8988T (cell line): ENCODE measurements at places on chromosomes 4 and X.

GRCh38 chr4:153806073-153806472, 17.2 kb upstream of the SFRP2 start:
- DNase-seq: no peak

- no peak for DNase-seq
Measured at GRCh38 chr4:24764345-24764744, 31.0 kb upstream of the SOD3 start.

- DNase-seq: no peak
Measured at GRCh38 chrX:9525511-9526248, 60.8 kb downstream of the TBL1X start.

GRCh38 chrX:109742722-109743121, 9.7 kb upstream of the ACSL4 start:
- DNase-seq: no peak

GRCh38 chrX:139094671-139095592, 383.4 kb upstream of the FGF13 start:
- no peak for DNase-seq
